ENCODE measurements at places on chromosomes 3 and 15.
A peak's percentile ranks its signal among the peaks of the same experiment; 100 is the strongest.

DNA sequence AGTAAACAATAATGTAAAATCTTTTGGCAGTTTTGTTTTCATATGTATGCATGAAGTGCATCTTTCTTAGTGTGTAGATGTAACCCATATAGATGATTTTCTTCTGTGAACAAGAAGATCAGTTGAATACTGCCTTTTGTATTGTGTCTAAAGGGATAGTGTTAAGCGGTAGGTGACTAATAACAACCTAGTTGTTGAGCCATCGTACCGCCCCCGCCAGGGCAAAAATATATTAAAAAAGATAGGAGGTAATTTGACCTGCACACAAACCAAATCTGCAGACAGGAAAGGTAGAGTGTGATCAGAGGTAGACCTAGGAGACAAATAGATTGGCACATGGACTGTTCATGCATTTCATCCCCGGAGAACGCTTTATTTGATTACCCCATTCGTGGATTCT lies 3.3 kb upstream of the GMNC start:
- DNase-seq: no peak

DNA sequence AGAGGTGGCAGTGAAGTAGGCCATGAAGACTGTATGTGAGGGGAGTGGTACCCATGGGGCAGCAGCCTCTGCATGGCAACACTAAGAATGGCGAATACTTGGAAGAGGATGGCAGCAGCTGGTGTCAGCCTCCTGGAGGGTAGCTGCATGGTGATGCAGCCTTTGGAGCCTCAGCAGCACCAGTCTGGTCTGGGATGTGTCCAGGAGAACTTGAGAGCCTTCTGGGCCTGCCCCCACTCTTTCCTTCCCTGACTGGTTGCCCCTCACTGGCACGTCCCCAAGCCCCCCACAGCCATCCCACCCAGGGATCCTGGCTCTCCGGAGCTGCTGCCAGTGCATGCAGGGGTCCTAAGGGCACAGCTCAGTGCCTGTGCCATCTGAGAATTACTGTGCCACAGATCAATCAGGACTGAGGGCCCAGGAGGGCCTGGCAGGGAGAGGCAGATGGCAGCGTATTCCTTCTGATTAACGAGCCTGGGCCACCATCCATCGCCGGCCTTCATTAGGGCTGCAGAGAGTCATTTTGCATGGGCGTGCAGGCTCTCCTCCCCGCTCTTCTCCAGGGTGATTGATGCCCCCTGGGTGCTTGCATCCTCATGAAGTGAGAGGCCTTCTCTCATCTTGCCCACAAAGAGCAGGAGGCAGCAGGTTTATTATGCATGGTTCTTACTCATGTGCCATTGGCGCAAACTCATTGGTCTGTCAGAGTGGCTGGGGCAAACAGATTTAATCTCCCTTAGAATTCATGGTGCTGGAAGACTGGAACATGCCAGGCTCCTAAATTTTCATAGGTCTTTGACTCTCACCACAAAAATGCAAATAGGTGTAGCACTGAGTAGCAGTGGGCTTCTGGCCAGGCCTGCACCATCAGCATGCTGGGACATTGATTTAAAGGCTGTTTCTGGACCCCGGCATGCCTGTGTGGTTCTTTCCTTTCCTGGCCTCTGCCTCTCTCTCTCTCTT lies 116.8 kb downstream of the EPHB1 start:
- DNase-seq: no peak

DNA sequence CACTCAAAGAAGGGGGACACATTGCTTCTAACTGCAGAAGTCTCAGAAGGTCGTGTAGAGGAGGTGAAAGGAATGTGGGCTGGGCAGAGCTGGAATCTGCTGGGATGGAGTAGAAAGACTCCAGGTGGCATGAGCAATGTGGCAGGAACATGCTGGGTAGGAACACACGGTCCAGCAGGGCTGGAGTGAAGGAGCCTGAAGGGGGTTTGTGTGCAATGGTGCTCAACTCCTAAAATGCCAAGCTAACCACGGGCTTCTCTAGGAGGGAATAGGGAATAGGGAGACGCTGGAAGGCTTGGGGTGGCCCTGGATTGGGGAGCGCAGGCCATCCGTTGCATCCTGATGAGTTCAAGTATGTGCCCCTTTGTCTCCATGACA lies 253.8 kb downstream of the FAM43A start:
- DNase-seq: no peak

GRCh38 chr3:66304293-66304692 lies 83.5 kb downstream of the SLC25A26 start:
- DNase-seq: no peak

DNA sequence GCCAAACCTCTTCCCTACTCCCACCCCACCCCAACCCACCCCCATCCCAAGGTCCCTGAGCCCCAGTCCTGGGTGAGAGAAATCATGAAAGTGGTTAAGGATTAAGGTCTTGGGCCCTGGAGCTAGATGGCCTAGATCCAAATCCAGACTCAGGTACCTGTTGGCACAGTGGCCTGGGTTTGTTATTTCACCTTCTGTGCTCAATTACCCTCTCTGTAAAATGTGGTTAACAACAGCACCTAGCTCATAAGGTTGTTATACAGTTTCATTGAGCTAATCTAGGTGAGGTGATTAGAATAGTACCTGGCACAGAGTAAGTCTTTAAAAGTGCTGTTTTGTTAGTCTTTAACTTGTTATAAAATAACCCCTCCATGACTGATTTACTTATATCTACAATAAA lies 6.4 kb upstream of the SNUPN start:
- DNase-seq: no peak

DNA sequence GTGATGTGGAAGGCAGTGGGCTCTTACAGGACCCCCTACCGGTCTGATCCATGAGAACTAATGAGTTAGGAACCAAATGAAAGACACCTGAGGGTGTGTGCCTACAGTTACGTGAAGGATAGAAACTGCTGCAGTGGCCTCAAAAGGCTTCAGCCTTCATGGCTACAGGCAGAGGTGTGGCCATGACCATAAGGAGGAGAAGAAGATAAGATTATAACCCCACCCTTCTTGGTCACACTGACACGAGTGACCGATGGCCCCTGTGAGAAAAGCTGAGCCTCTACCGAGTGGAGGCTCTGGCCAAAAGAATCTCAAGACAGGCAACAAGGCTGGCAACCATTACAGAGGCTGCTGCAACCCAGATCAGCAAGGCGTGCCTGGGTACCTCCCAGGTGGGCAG lies 6.3 kb downstream of the RFT1 start:
- DNase-seq: no peak

- DNase-seq: no peak
These were observed 87.9 kb downstream of the KLF15 start for GRCh38 chr3:126269354-126269753.

DNA sequence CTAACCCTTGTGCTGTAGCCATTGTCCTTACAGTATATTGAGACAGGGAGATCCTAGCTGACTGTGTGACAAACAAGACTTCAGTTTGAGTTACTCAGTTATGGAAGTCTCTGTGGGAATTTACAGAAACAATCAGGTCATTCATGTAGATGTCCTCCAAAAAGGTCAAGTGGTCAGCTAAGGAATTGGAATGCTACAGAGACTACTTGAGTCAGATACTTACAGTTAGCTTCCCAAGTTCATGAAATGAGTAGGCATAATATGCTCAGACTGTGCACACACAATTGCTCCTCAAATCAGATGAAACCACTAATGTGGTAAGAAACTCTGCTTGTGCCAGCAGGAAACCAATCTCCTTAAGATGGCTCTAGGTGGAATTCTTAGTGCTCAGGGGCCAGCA lies 985.7 kb downstream of the NSUN3 start:
- peak; percentile 6 for DNase-seq

DNA sequence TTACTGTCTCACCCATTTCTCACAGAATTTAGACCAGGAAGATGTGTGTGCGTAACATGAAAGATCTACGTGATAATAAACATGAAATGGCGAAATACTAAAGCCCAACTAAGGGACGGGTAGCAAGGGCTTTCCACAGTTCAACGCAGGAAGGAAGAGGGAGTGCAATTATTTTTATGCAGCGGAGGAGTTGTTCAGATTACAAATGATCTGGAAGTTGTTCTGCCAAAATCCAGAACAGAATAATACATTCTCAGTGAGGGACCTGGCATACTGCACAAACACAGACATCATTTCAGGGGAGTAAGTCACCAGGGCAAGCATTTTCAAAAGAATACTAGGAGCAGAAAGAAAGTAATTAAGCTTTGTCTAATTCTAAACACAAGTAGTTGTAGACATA lies 133.6 kb upstream of the RAP2B start:
- DNase-seq: no peak

All from foreskin keratinocyte (primary cell).